ENCODE measurements at places on chromosomes 4 and X.
A peak's percentile ranks its signal among the peaks of the same experiment; 100 is the strongest.

GRCh38 chr4:17664755-17665154 lies 50.3 kb downstream of the MED28 start:
- DNase-seq, result peak; percentile 64

GRCh38 chr4:89070041-89070440 lies 13.1 kb upstream of the FAM13A start:
- no peak for DNase-seq

DNA sequence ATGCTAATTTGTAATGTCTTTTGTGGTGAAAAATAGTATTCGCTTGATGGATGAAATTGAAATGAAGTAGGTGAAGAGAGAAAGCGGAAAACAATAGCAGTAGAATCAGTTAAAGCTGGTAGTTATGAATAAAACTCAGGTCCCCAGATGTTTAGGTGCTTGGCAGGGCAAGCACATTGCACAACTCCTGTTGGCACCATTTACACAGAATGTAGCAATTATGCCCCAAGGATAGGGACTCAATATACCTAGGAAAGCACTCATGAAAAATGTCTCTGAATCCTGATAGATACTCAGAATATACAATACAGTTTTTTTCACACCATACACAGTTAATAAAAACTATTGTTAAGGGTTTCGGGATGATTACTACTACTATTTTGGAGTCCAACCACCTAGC lies 26.5 kb upstream of the GRIA3 start:
- no peak for DNase-seq

DNA sequence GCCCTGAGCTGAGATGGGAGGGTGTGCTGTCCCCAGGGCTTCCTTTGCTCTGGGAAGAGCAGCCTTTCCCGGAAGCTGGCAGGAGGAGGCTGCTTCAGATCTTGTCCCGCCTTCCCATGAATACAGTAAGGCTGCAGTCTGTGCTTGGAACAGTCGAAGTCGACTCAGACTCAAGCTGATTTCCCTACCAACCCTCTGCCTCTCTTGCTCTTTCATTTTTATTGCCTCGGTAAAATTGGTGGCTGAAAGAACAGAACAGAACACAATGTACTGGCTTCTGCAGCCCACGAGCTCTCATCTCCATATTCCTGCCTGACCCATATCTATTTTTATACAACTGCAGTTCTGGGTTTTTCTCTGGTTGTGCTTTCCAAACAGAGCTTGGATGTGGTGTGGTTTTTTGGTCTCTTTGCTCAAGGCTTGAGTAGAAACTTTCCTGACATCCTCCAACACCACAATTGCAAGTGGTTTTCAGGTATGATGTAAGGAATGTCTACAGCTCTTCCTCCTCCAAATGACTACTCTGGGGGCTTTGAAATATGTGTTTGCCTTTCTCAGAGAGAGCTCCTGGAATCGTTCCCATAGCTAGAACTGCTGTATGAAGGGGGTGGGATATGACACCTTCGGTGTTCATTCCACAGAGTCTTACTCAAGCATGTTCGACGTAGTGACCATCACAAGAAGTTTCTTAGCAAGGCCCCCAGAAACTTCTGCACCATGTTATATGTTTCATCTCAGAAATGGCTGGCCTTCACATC lies 61.3 kb downstream of the ENPP6 start:
- no peak for DNase-seq

GRCh38 chr4:98581126-98581525 lies 77.3 kb downstream of the TSPAN5 start:
- no peak for DNase-seq
